SJSA1 (cell line): ENCODE measurements at places on chromosomes 2 and 18. TPM values are rescaled to one million over a fixed set of nuclear protein-coding genes. Genes with fewer than 3 reads are reported as not detected.

- no peaks in the 10 kb centered on the region for H3K27me3 ChIP-seq
- no peak for DNase-seq
- H3K4me1 ChIP-seq, result peaks cover 32% of the 10 kb centered on the region
- no peak overlapping the region for H3K27ac ChIP-seq
- peaks cover 64% of the 10 kb centered on the region for H3K36me3 ChIP-seq
- no peak overlapping the region for H3K4me3 ChIP-seq
These were observed 19.5 kb downstream of the SLC20A1 start for GRCh38 chr2:112665113-112665780.

The EPB41L3 gene
- 0.21 TPM in 1 of 2 replicates, not detected in the other for total RNA-seq

DNA sequence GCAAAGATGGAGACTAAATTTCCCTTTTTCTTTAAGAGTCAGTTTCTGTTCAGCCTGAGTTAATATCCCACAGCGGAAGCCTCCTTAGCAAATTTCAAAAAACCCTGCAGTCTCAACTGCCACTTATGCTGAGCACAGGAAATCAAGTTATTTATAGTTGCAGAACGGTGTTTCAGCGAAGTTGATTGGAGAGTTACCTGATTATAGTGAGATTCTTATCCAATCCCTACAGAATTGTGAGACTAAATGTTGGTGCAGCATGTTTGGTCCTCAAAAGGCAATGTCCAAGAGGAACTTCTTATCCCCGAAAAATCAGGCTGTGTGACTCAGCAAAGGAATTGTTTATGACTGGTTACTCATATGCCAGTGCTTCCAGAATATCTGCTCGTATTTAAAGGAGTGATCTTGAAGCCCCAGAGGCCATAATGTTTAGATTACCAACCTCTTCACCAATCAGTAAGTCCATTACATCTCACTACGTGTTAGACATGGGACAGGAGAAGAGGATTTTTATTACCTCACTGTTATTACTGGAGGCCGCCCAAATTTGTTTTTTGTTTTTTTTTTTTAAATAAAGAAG lies 67.9 kb downstream of the LRRFIP1 start:
- H3K4me1 ChIP-seq, result peaks cover 49% of the 10 kb centered on the region
- H3K27ac ChIP-seq, result peak overlapping the region; percentile 84
- DNase-seq, result peak; percentile 77
- no peak overlapping the region for H3K4me3 ChIP-seq
- H3K27me3 ChIP-seq, result no peaks in the 10 kb centered on the region
- H3K36me3 ChIP-seq, result peaks cover 27% of the 10 kb centered on the region

The ALPI gene
- not detected in 2 replicates for total RNA-seq

The GPC1 gene
- 63.4 and 108 TPM in 2 replicates for total RNA-seq

The C2orf72 gene
- 0.41 TPM in 1 of 2 replicates, not detected in the other for total RNA-seq

The BCL2L11 gene
- 2.0 and 4.8 TPM in 2 replicates for total RNA-seq

GRCh38 chr2:196445991-196446390 lies 193.5 kb upstream of the CCDC150 start:
- no peak overlapping the region for H3K27ac ChIP-seq
- H3K4me3 ChIP-seq, result no peak overlapping the region
- no peak for DNase-seq

DNA sequence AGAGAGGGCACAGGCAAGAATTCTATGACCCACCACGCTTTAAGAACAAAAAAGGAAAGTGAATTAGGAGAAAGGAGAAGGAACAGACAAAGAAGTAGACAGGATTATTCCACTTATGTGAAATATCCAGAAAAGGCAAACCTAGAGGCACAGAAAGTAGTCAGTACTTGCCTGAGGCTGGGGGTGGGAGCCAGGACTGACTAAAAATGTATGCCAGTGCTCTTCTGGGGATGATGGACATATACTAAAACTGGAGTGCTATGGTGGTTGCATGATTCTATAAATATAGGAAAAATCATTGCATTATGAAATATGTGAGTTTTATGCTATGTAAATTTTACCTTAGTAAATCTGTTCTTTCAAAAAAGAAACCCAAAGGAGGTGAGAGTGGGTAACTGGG lies 73.9 kb upstream of the TTN start:
- H3K4me1 ChIP-seq, result no peaks in the 10 kb centered on the region
- no peak overlapping the region for H3K27ac ChIP-seq
- no peak for DNase-seq

DNA sequence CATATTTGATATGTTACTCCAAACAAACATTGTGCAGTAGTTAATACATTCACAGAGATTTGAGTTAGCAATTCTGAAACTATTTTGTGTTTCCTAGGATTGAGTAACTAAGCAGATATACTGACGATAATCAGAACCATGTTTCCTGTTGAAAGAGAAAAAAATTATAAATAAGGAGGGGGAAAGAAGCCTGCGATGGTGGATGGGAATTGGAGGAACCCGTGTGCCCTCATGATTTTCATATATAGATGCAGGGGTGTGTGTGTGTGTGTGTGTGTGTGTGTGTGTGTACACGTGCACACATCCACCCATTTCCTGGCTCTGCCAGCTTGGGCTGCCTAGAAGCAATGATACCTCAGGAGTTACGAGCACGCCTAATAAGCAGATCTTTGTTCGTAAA lies 56.9 kb downstream of the LPIN2 start:
- no peak overlapping the region for H3K27ac ChIP-seq

The LRRTM4 gene
- total RNA-seq, result not detected in 2 replicates

GRCh38 chr18:67243799-67244587 lies 272.5 kb downstream of the DSEL start:
- H3K4me1 ChIP-seq, result peaks cover 4% of the 10 kb centered on the region; the same call in 1 of the 2 replicates
- no peaks in the 10 kb centered on the region for H3K27me3 ChIP-seq
- no peak overlapping the region for H3K27ac ChIP-seq
- DNase-seq, result no peak
- H3K36me3 ChIP-seq, result no peaks in the 10 kb centered on the region

The TYMS gene
- 113 and 123 TPM in 2 replicates for total RNA-seq

DNA sequence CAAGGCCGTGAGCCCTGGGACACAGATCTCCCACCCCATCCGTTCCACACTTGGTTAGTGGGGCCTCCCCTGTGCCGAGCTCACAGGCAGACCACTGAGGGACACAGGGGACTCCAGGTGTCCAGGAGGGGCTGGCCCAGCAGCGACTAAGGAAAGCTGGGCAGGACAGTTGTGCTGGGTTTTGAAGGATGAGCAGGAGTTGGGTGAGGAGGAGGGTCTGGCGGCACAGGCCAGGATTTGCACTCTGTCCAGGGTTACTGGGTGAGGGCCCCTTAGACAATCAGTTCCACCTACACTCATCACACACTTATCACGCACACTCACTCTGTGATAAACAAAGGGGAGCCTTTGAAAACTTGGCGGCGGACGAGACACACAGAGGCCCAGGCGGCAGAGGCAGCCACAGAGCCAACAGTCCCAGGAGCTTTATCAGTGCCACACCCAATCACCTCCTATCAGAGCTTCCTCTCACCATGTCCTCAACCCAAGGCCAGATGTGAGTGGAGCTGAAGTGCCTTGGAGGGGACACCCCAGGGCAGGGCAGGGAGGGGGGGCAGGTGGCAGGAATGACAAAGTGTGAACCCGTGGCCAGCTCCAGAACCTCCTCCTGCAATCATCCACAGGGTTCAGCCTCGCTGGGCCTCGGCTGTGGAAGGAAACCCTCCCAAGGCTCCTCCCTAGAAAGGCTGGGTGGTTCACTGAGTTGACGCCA lies 26.6 kb downstream of the BIN1 start:
- no peak overlapping the region for H3K4me3 ChIP-seq
